CD8-positive, alpha-beta T cell (primary cell): ENCODE measurements at places on chromosomes 1 and 21.

DNA sequence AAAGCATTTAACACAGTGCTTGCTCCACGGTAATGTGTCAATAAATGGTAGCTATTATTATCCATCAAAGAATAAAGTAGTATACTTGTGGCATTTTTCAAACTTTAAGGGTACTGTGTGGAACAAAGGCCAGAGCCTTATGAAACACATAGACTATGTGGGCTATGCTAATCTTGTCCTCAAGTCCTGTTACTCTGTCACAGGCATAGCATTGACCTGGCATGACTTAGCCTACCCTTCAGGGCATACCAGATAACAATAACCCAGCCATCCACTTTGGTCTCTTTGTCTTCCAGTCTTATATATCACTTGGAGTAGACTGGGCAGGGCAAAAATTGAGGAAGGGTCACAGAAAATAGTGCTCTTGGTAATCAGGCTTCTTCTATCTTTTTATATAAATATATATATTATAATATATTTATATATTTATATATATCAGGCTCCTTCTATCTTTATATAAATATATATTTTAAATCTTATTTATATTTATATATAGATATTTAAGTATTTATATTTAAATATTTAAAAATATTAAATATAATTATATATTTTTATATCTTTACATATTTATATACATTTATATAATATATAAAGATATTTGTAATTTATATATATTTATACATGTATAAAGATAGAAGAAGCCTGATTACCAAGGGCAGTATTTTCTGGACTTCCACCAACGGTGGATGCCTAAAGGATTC lies 66.1 kb upstream of the CNN3 start:
- DNase-seq, result no peak

GRCh38 chr1:218430822-218431221 lies 85.7 kb downstream of the TGFB2 start:
- no peak for DNase-seq

DNA sequence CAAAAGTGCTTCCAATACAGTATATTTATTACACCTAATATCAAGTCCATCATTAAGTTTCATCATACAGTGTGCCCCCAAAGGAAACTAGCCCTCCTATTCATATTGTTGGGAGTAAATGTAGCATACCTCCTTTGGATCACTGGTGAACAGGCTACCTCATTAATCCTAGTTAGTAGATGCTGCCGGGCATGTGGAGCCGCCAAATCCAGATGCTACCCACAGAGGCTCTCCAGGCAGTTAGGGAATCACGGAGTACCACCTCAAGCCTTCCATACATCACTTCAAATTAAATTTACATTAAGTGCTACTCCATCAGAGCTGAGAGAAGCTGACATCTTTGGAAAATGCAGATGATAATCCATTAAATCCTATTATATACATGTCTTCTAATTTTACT lies 121.7 kb upstream of the FOXD3 start:
- no peak for DNase-seq

DNA sequence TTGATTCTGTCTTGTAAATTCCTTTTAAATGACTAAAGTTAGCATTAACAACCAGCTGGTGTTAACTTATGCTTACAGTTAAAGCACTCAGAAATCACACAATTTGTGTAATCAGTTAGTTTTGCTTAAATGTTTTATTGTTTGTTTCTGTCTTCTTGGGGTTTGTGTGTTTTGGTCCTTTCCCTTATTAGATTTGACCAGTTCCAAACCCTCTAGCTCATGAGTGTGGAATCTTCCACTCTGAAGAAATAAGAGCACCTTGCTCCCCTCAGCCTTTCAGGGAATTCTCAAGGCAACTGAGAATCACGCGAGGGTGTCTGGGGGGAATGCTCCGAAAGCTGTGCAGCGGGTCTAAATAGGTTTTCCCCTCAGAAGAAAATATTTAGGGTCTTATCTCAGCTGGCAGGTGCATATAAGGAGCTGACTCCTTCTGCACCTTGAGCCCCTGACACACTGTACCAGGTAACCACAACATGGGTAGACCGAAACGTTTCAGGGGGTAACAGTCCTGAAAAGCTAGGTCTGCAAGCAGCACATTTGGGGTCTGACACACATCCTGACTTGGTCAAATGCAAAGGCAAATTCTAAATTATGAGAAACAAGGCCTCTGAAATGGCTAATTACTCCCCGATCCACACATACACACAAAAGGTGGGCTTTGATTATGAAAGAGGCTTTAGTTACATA lies 188.1 kb upstream of the ETV3 start:
- DNase-seq, result no peak

- DNase-seq, result no peak
These were observed 30.6 kb downstream of the HYI start for GRCh38 chr1:43422995-43423671.

GRCh38 chr1:68175621-68176398 lies 56.5 kb downstream of the WLS start:
- DNase-seq, result no peak

DNA sequence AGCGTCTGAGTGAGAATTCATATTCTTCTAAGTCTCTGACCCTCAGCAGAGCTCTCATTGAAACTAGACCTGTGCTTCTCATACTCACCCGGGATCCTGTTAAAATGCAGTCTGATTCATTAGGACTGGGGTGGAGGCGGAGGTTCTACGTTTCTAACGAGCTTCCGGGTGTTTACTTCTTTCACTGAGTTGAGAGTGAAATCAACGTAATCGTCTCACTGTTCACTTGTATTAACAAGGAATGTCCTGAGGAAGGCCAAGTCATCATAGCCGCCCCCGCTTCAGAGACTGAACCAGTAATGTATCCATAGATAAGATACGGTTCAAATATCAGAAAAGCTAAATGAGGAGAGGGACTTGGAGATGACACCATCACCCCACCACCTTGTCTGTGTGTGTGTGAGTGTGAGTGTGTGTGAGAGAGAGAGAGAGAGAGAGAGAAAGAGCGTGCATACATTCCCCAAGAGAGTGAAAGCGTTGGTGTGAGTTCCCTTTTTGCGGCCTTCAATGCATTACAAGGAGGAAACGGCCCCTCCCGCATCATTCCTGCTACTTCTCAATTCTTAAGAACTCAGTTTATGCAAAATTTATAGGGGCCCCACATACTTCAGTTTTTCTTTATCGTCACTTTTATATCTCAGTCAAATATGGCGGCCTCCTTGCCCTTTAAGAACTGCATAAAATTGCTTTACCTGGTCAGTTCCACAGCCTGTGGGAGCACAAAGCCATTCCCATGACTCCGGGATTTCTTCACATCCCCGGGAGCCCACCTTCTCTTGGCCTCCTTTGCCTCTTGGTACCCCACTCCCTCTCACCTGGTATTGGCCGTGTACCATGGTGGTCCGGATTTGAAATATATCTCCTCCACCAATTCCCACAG lies 19.8 kb downstream of the KMO start:
- DNase-seq, result peak; percentile 14
